NB4 (cell line): ENCODE measurements at places on chromosomes 3 and 15.

GRCh38 chr15:63023351-63023945 lies 19.1 kb upstream of the TPM1 start:
- no peak for DNase-seq

- no peak for DNase-seq
These were observed 36.0 kb downstream of the LEO1 start for GRCh38 chr15:51935466-51936104.

- no peak for DNase-seq
These were observed 32.2 kb downstream of the GRIP2 start for GRCh38 chr3:14507757-14508504.

DNA sequence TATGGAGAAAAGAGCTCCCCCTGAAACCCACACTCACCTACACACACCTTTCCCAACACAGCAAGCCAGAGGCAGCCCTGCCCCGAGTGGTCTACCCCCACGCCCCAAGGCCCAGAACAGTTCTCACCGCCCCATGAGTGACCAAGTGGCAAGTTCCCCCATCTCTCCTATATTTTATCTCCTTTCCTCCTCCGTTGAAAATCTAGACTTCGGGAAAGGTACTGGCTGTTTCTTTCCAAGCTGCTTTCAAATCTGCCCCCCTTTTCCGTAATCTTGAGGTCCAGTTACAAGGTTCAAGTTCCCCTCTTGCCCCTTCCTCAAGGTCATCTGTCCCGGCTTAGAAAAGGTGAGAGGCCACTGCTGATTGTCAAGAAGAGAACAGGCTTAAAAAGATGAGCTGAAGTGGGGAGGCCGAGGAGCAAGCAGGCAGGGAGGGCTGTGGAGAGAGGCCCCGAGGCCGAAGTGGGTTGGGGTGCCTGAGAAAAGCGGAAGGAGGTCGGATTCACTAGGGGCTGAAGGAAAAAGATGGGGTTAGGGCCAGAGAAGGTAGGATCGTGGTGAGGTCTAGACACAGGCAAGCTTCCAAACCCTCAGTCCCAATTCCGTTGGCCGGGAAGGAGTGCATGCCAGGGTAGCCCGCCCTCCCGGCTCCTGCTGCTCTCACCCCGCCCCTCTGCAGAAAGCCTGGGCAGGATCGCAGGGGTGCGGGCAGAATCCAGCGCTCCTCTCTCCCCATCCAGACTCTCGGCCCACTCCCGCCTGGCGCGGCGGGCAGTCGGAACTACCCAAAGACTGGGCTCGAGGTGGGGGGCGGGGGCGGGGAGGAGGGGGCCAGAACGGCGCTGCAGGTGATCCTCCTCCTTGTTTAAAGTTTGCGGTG lies 1.7 kb downstream of the SEMA5B start:
- DNase-seq: no peak

DNA sequence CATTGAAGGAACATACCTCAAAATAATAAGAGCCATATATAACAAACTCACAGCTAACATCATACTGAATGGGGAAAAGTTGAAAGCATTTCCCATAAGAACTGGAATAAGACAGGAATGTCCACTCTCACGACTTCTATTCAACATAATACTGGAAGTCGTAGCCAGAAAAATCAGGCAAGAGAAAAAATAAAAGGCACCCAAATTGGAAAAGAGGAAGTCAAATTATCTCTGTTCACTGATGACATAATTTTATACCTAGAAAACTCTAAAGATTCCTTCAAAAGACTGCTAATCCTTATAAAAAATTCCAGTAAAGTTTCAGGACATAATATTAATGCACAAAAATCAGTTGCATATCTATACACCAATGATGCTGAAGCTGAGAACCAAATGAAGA lies 34.9 kb downstream of the SLC2A2 start:
- DNase-seq: no peak

- no peak for DNase-seq
These were observed 37.4 kb downstream of the FILIP1L start for GRCh38 chr3:100076731-100077529.

- DNase-seq: no peak
These were observed 1.1 kb upstream of the WDR5B start for GRCh38 chr3:122416966-122417365.

DNA sequence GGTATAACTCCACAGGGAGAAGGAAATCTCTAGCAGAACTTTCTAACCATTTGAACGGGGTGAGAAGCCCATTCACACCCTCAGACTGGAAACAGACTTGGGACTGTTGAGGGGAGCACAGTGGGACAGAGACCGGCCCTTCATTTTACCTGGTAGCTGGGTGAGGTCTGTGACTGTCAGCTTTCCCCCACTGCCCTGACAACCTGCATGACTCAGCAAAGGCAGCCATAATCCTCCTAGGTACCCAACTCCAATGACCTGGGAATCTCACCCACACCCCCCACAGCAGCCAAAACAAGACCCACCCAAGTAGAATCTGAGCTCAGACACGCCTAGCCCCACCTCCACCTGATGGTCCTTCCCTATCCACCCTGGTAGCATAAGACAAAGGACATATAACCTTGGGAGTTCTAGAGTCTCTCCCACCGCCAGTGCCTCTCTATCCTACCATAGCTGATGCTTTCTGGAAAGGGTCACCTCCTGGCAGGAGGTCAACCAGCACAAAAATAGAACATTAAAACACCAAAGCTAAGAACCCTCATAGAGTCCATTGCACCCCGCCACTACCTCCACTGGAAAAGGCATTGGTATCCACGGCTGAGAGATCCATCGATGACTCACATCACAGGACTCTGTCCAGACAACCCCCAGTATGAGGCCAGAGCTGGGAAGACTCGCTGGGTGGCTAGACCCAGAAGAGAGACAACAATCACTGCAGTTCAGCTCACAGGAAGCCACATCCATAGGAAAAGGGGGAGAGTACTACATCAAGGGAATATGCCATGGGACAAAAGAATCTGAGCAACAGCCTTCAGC lies 28.0 kb downstream of the SENP7 start:
- DNase-seq: no peak

DNA sequence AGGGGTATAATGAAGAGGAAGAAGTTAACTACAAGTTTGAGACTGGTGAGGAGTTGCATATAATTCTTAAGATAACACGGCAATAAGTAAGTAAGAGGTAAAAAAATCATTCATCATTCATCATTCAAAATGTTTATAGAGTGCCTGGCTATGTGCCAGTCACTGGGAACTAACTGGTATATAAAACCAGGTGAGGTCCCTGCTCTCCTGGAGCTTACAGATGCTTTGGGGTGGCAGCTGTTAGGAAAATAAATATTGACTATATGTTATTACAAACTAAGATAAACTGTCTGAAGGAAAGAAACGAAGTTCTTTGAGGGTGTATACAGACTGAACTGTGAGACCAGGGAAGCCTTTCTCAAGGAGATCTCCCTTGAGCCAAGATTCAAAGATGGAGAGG lies 2.9 kb downstream of the CASR start:
- no peak for DNase-seq

DNA sequence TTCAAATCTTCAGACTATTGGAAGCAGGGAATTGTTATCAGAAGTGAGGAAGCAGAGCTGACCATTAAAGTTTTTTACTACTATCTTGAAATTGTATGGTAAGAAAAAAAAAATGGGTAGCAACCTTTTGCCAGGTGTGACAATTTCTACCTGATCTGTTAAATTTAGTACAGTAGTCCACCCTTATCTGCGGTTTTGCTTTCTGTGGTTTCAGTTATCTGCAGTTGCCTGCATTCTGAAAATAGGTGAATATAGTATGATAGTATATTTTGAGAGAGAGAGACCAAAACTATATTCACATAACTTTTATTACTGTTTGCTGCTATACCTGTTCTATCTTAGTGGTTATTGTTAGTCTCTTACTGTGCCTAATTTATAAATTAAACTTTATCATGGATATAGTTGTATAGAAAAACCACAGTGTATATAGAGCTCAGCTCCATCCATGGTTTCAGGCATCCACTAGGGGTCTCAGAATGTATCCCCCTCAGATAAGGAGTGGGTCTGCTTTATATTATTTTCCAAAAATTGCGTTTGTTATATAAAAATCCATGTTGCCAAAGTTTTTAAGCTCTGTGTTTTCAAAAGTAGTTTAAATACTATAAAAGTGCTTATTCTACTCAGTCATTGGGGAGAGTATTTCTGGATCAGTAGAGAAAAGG lies 69.9 kb downstream of the PTPRG start:
- no peak for DNase-seq

DNA sequence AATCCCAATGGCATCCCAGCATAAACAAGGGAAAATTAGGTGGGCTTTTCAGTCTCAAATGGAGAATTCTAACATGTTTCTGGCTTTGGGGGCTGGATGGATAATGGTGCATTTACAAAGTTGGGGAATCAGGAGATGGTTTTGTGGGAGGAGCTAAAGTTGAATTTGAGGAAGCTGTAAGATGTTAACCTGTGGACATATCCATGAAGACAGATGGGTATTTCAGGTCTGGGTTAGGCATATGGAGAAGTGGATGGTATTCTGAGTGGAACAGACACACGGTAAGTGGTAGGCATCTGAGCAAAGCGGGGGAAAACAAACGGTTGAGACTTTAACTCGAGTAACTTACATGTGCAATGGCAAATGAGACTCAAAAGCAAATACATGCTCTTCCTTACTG lies 1.7 kb upstream of the LMLN start:
- peak; percentile 43 for DNase-seq

DNA sequence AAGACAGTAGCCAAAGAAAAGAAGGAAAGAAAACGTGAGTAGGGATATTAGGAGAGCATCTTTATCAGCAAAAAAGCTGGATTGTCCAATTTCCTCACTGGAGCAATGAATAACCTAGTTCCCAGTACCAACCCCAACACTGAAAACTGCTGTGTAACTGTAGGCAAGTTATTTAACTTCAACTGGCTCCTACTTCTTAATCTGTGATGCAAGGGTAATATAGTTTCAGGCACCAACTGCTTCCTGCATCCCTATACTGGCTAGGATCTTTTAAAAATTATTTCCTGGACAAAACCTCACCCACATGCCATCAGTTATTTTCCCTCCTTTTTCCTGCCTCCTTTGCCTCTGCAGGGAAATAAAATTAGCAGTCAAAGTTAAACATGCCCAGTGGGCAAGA lies 59.6 kb downstream of the ZBTB20 start:
- no peak for DNase-seq

- no peak for DNase-seq
These were observed 575.7 kb upstream of the ZNF717 start for GRCh38 chr3:76361010-76361409.

GRCh38 chr3:10729439-10729838 lies 86.6 kb upstream of the SLC6A11 start:
- no peak for DNase-seq

- DNase-seq: peak; percentile 54
These were observed 137.7 kb downstream of the NUP210 start for GRCh38 chr3:13282358-13282985.

DNA sequence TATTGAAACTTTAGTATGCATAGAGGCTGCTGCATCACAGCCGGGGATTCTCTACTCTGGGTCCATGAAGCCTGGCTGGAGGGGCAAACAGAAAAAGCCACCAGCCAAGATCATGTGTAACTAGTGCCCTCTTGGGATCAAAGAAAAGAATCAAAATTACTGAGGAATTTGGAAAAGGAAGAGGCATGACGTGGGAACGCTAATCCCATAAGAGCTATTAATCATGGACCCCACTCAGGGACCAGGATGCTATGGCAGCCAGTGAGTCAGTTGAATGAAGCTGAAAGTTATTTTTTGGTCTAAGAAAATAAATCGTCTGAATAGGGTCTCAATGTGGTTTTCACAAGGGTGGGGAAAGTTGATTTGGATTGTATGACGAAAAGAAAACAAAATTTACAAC lies 1165.1 kb downstream of the ROBO2 start:
- DNase-seq: no peak

DNA sequence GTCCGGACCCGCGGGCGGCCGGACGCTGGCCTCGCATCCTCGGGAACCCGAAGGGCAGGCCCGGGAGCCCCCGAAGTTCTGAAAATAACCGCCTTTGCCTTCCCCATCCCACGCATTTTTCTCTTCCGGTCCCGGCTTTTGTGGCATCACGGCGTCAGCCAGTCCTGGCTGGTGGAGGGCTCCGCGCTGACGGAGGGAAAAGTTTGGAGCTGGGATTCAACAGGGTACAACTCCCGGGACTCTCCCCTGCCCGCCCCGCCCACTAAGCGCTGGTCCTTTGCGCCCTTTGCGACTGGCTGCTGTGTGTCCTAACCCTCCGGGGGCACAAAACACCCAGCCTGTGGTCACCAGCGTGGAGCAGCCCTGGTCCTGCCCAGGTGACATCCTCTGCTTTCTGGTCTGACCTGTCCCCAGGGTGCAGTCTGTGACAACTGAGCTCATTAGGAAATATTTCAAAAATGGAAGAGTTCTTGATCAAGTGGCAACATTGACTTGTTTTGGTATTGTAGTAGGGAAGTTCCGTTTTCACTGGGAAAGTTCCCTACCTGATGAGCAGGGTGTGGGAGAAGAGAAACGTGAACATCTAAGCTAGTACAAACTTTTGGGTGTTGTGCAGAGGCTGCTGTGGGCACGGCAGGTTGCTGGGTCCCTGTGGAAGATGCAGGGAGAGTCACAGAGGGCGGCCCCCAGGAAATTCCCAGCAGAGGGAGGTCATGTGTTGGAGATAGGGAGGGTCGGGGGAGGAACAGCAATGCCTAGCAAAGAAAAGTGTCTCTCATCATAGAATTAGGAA lies 775 bp downstream of the ARNT2 start:
- no peak for DNase-seq

DNA sequence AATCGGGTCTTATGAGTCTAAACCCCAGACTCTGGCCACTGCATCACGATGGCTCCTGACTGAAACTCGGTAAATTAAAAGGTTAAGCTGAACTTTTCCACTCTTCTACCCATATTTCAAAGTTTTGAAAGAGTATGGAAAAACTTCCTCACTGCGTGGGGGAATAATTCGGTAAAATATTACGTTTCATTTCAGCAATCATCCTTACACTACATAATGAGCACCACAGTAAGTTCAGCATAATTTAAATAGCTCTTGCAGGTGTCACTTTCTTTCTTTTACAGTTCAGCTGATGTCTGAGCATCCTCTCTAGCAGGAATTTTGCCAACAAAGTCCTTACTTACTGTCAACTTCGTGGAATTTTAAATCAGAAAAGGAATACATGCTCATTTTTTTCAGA lies 17.5 kb downstream of the SRGAP3 start:
- DNase-seq: no peak
